Thyroid gland (tissue), 4 donors: ENCODE measurements at places on chromosomes 4 and X. TPM values are rescaled to one million over a fixed set of nuclear protein-coding genes. Genes with fewer than 3 reads are reported as not detected.

DNA sequence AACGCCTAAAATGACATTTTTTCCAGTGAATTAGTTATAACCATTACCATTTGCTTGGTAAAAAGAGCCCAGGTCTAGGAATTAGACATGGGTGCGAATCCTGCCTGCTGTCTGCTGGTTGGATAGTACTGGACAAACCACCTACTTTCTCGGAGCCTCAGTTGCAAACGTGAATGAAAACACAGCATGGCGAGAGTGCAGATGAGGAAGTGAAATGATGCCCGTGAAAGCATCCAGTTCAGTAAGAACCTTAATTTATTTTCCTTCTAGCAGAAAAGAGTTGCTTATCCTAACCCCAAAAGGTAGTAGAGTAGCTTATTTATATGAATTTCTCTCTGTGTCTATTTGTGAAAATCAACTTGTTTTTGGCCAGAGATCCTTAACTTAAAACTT is 171.4 kb upstream of the GALNT7 start:
- peaks cover 38% of the 10 kb centered on the region for H3K4me1 ChIP-seq
- no peaks in the 10 kb centered on the region for H3K36me3 ChIP-seq
- H3K27me3 ChIP-seq, result no peaks in the 10 kb centered on the region
- DNase-seq, result no peak
- no peak overlapping the region for H3K27ac ChIP-seq
- H3K4me3 ChIP-seq, result no peak overlapping the region

DNA sequence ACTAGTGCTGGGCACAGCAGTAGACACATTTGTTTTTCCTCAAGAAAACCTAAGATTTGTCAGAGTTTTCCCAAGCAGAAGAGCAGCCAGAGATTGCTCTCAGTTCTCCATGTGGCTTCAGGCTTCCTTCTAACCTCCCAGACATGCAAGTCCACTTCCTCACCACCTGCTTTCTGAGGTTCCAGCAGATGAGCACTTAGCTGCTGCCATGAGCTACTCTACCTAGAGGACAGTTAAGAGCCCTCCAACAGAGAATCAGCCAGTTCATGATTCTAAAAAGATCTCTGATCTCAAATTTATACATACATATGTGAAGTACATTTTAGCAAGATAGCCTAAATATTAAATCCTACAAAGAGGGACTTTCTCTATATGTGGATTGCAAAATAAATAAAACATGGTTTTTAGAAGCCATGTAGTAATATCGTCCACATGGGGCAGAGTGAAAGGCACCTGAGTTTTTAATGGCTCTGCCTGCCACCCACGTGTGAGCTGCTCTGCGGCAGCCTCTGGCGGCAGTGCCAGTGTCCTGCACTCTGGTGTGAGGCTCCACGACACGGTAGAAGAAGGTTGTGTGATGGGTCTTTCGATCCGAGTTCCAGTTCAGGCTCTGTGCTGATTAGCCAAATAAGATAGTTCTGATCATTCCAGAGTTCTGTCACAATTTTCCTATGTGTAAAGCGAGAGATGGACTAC is 10.3 kb downstream of the CYP4V2 start:
- no peak overlapping the region for H3K4me3 ChIP-seq
- H3K27me3 ChIP-seq, result no peaks in the 10 kb centered on the region
- no peaks in the 10 kb centered on the region for H3K36me3 ChIP-seq

Gene CXCL11
- 1.3 TPM for total RNA-seq

- no peaks in the 10 kb centered on the region for H3K36me3 ChIP-seq
- H3K27me3 ChIP-seq, result no peaks in the 10 kb centered on the region
- DNase-seq, result peak; percentile 75
- no peak overlapping the region for H3K27ac ChIP-seq
Observed at GRCh38 chr4:75058486-75058885, 125.6 kb downstream of the PARM1 start.

GRCh38 chr4:185879666-185880312 is 67.8 kb upstream of the SORBS2 start:
- H3K27ac ChIP-seq, result peak overlapping the region; percentile 9
- H3K4me1 ChIP-seq, result no peaks in the 10 kb centered on the region
- H3K36me3 ChIP-seq, result no peaks in the 10 kb centered on the region
- H3K4me3 ChIP-seq, result no peak overlapping the region
- no peak for DNase-seq
- H3K27me3 ChIP-seq, result no peaks in the 10 kb centered on the region

- no peaks in the 10 kb centered on the region for H3K36me3 ChIP-seq
- DNase-seq, result peak; percentile 8
- H3K27me3 ChIP-seq, result no peaks in the 10 kb centered on the region
- H3K4me3 ChIP-seq, result no peak overlapping the region
- no peaks in the 10 kb centered on the region for H3K4me1 ChIP-seq
Observed at GRCh38 chrX:129360175-129360574, 163.1 kb downstream of the SMARCA1 start.

Gene RBM47
- total RNA-seq, result 200 TPM

Gene IL13RA1
- total RNA-seq, result 40.0 TPM

GRCh38 chr4:152207378-152207720 is 328.5 kb downstream of the FBXW7 start:
- no peaks in the 10 kb centered on the region for H3K27me3 ChIP-seq
- no peak overlapping the region for H3K4me3 ChIP-seq
- no peaks in the 10 kb centered on the region for H3K36me3 ChIP-seq
- H3K4me1 ChIP-seq, result peaks cover 7% of the 10 kb centered on the region
- no peak overlapping the region for H3K27ac ChIP-seq

- no peak overlapping the region for H3K27ac ChIP-seq
- no peaks in the 10 kb centered on the region for H3K27me3 ChIP-seq
- peaks cover 2% of the 10 kb centered on the region for H3K4me1 ChIP-seq
- DNase-seq, result no peak
- H3K4me3 ChIP-seq, result no peak overlapping the region
- H3K36me3 ChIP-seq, result no peaks in the 10 kb centered on the region
Observed at GRCh38 chr4:76540486-76540885, 105.5 kb downstream of the SHROOM3 start.

DNA sequence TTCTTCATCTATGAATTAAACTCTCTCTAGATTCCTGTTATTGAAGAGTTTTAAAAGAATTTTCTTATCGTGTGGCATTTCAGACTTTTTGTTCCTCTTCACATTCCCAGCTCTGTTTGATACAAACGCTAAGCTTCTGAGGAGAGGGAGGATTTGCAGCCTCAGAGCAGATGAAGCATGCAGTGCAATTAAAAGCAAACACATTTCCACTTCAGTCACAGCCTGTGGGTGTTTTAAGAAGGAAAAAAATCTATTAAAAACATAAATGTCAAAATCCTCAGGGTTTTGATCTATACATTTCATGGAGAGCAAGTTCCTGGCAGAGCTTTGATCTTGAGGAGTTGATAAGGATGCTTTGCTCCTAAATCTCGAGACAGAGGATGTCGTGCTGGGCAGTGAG is 442.4 kb upstream of the BOD1L1 start:
- no peaks in the 10 kb centered on the region for H3K27me3 ChIP-seq
- H3K36me3 ChIP-seq, result no peaks in the 10 kb centered on the region
- no peak for DNase-seq
- no peak overlapping the region for H3K4me3 ChIP-seq
- no peaks in the 10 kb centered on the region for H3K4me1 ChIP-seq

- no peaks in the 10 kb centered on the region for H3K36me3 ChIP-seq
- DNase-seq, result no peak
- H3K4me1 ChIP-seq, result no peaks in the 10 kb centered on the region
- no peaks in the 10 kb centered on the region for H3K27me3 ChIP-seq
- no peak overlapping the region for H3K4me3 ChIP-seq
Observed at GRCh38 chrX:135000516-135000915, 9.7 kb downstream of the SMIM10 start.

DNA sequence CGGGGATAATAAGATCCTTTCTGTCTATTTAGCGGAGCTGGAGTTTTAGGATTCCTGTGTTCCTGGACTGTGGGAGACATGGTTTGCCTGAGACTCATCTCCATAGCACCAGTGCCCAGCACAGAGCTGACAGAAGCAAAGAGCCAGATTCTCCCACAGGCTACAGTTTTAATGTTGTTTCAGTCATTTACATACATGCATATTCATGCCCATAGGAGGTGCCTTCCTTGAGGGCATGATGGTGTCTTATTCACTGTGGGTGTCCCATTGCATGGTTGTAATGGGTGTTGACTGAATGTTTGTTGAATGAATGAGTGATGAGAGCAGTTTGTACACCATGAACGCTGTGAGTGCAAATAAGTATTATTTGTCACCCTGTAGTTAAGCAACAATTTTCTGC is 260.6 kb downstream of the EVC2 start:
- no peak overlapping the region for H3K27ac ChIP-seq
- H3K36me3 ChIP-seq, result no peaks in the 10 kb centered on the region
- no peak for DNase-seq
- H3K4me1 ChIP-seq, result no peaks in the 10 kb centered on the region
- H3K4me3 ChIP-seq, result no peak overlapping the region

- peaks cover 3% of the 10 kb centered on the region for H3K4me1 ChIP-seq
- H3K36me3 ChIP-seq, result no peaks in the 10 kb centered on the region
- H3K4me3 ChIP-seq, result peak within 1 kb of the TSS; percentile 4
- DNase-seq, result no peak
- H3K27ac ChIP-seq, result no peak within 1 kb of the TSS
Observed at GRCh38 chr4:171812665-171813525, at the start of gene GALNTL6. TSS of gene GALNTL6 (plus strand) at chr4:171813404.

GRCh38 chr4:169098532-169098931 is 88.5 kb upstream of the CBR4 start:
- H3K36me3 ChIP-seq, result peaks cover 8% of the 10 kb centered on the region
- peaks cover 11% of the 10 kb centered on the region for H3K4me1 ChIP-seq
- no peaks in the 10 kb centered on the region for H3K27me3 ChIP-seq

GRCh38 chrX:122910697-122911096 is 273.4 kb upstream of the GRIA3 start:
- H3K4me3 ChIP-seq, result no peak overlapping the region
- H3K27ac ChIP-seq, result no peak overlapping the region
- H3K27me3 ChIP-seq, result no peaks in the 10 kb centered on the region
- no peaks in the 10 kb centered on the region for H3K4me1 ChIP-seq
- no peak for DNase-seq

Gene RIPPLY1
- total RNA-seq, result not detected

- H3K27ac ChIP-seq, result no peak overlapping the region
- no peaks in the 10 kb centered on the region for H3K36me3 ChIP-seq
- DNase-seq, result no peak
- no peaks in the 10 kb centered on the region for H3K4me1 ChIP-seq
- H3K27me3 ChIP-seq, result no peaks in the 10 kb centered on the region
Observed at GRCh38 chrX:64150775-64151174, 54.7 kb downstream of the AMER1 start.

Gene MMAA
- total RNA-seq, result 8.2 TPM

DNA sequence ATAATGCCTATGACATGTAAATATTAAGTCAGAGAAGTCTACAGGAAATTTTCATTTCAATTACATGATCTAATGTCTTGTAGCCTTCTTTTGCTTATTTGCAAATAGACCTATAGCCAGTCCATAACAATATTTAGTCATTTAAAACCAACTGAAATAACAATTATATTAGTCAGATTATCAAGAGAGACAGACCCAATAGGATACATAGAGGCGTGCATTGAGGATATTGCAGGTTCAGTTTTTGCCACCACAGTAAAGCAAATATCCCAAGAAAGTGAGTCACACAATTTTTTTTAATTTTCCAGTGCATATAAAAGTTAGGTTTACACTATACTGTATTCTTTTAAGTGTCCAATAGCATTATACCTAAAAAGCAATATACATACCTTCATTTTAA is 349.7 kb upstream of the ATOH1 start:
- H3K27me3 ChIP-seq, result no peaks in the 10 kb centered on the region
- H3K4me3 ChIP-seq, result no peak overlapping the region
- no peaks in the 10 kb centered on the region for H3K36me3 ChIP-seq
- no peak for DNase-seq

DNA sequence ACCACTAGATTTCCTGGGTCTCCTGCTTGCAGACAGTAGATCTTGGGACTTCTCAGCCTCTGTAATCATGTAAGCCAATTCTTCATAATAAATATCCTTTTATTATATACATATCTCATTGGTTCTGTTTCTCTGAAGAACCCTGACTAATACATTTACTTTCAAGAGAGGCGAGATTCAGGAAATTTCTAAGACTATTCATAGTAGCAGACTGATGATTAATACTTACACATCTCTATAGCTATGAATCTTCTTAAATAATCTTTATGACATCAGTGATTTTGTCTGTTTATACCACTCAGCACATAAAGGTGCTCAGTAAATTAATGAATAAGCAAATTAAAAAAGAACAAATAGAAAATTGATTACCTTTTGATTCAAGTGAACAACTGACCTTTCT is 682.3 kb upstream of the GRID2 start:
- no peak for DNase-seq

- no peaks in the 10 kb centered on the region for H3K4me1 ChIP-seq
- no peak for DNase-seq
- no peak overlapping the region for H3K27ac ChIP-seq
Observed at GRCh38 chr4:120144634-120145033, 78.0 kb upstream of the MAD2L1 start.

Gene GCNA
- total RNA-seq, result 2.2 TPM

Gene ADGRG2
- total RNA-seq, result 4.3 TPM

- H3K4me3 ChIP-seq, result no peak overlapping the region
- no peaks in the 10 kb centered on the region for H3K36me3 ChIP-seq
- H3K27me3 ChIP-seq, result no peaks in the 10 kb centered on the region
- no peaks in the 10 kb centered on the region for H3K4me1 ChIP-seq
- no peak overlapping the region for H3K27ac ChIP-seq
- DNase-seq, result no peak
Observed at GRCh38 chrX:2383735-2384134, 117.0 kb downstream of the DHRSX start.

DNA sequence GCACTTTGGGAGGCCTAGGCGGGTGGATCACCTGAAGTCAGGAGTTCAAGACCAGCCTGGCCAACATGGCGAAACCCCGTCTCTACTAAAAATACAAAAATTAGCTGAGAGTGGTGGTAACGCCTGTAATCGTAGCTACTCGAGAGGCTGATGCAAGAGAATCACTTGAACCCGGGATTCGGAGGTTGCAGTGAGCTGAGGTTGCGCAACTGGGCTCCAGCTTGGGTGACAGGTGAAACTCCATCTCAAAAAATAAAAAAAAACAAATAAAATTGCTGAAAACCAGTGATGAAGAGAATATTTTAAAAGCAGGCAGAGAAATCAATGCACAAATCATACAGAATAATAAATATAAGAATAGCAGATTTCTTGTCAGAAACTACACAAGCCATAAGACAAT is 129.3 kb downstream of the SLIT2 start:
- H3K36me3 ChIP-seq, result no peaks in the 10 kb centered on the region
- no peak overlapping the region for H3K4me3 ChIP-seq
- H3K27ac ChIP-seq, result no peak overlapping the region
- no peaks in the 10 kb centered on the region for H3K27me3 ChIP-seq
- H3K4me1 ChIP-seq, result no peaks in the 10 kb centered on the region

DNA sequence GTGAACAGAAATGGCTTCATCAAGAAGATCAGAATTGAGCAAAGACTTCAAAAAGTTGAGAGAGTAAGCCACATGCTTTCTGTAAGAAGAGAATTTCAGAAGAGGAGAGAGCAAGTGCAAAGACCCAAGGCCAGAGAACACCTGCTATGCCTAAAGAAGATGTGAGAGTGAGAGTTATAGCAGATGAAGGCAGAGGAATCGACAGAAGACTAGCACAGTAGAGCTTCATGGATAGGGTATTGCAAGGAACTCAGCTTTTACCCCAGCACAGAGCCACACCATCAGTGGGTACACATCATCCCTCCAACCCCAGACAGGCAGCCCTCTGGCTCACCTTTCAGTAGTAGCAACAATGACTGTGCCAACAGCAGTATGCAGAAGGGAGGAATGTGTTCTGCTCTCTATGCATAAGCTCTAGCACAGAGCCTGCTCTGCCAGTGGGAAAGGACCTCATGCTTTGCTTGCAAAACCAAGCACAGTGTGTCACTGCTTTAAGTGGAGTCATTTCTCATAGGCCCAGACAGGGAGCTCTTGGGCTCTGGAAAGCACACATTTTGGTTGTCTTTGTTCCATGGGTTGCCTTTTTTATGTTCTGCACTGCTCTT is 318.6 kb downstream of the NAF1 start:
- H3K36me3 ChIP-seq, result no peaks in the 10 kb centered on the region
- H3K4me3 ChIP-seq, result no peak overlapping the region
- no peaks in the 10 kb centered on the region for H3K27me3 ChIP-seq
- H3K27ac ChIP-seq, result no peak overlapping the region
- H3K4me1 ChIP-seq, result no peaks in the 10 kb centered on the region
- DNase-seq, result no peak

Gene COX18
- 22.3 TPM for total RNA-seq
